Thyroid gland (tissue), 4 donors: ENCODE measurements at places on chromosomes 7 and 10.

DNA sequence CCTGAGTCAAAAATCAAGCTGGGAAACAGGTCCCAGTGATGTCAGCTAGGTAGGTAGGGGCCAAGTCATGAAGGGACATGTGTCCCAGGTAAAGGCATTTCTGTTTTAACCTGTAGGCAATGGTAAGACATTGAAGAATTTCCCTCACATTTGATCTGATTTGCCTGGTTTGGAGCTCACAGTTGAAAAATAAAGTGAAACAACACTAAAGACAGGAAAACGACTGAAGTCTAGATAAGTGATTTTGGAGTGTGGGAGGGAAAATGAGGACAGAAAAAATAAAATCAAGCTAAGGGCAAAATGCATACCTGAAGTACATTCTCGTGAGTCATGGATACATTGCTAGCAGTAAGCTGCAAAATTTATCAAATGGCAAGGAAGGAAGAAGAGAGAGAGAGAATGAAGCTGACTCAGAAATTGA lies 169.9 kb downstream of the SKIDA1 start:
- peaks cover 11% of the 10 kb centered on the region for H3K4me1 ChIP-seq
- H3K4me3 ChIP-seq = no peak overlapping the region
- no peak for DNase-seq
- no peak overlapping the region for H3K27ac ChIP-seq
- no peaks in the 10 kb centered on the region for H3K36me3 ChIP-seq
- H3K27me3 ChIP-seq = no peaks in the 10 kb centered on the region

DNA sequence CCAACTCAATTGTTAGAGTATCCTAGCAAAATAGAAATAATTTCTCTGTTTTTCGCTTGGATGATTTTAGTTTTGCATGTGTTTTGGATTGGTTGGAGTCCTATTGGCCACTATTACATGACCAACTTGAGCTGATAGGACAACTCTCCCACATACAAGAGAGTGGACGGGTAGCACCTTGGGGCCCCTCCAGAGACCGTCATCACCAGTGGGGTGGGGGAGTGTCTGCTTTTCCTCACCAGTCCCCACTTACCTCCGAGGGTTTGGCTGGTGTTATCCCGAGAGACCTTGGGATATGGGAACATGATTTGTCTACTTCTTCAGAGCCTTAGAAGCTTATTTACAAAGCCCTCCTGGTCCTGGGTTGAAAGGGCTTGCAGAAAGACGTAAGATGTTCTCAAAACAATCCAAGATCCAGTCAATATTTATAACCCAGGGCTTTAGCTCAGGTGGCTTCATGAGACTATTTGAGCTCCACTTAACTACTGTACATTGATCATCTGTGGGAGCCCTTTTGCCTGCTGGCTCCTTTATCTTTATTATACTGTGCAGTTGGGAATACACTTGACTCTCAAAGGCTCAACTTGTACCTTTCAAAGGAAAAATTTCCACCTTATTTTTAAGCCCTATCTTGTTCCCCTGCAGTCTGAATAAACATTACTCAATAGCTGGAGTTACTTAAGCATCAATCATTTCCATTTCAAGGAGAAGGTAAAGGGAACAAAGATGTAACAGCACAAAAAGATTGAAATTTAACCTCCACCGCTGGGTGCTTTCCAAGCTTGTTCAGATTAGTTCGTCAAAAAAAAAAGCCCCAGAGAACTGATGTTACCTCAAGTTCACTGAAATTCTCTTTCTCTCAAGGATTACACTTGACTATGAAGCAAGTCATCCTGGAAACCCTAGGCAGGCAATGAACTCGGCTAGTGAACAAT lies 119.7 kb downstream of the WDR11 start:
- H3K4me1 ChIP-seq = no peaks in the 10 kb centered on the region
- H3K4me3 ChIP-seq = no peak overlapping the region
- H3K36me3 ChIP-seq = no peaks in the 10 kb centered on the region

DNA sequence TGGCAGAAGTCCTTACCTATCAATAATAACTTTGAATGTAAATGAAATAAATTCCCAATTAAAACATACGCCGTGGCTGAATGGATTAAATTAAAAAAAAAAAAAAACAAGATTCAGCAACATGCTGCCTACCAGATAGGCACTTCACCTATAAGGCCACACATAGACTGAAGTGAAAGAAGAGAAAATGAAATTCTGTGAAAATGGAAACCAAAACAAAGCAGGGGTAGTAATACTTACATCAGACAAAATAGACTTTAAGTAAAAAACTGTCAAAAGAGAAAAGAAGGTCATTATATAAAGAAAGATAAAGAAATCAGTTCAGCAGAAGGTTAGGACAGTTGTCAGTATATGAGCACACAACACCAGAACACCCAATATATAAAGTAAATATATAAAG lies 55.3 kb downstream of the TCAF1 start:
- H3K27ac ChIP-seq = no peak overlapping the region
- no peak overlapping the region for H3K4me3 ChIP-seq
- no peaks in the 10 kb centered on the region for H3K27me3 ChIP-seq

GRCh38 chr7:56074371-56074791 lies 10.3 kb downstream of the SUMF2 start:
- no peaks in the 10 kb centered on the region for H3K36me3 ChIP-seq
- H3K4me1 ChIP-seq = peaks cover 8% of the 10 kb centered on the region
- DNase-seq = peak; percentile 97
- H3K4me3 ChIP-seq = no peak overlapping the region

DNA sequence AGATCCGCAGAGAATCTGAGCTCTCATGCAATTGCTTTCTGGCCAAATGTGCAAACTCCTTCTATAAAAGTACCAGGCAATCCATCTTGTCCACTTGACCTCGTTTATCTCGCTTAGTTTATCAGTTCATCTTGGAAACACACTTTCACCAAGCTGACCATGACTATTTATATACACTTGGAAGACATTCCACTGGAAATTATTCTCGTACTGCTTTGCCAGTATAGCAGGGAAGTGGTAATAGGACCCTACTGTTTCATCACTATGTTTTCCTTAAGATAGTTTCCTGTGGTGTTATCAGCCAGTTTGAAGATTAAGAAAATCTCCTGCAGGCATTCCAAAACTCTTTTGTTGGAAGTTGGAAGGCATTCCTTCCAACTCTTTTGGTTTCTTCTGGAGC lies 115.3 kb upstream of the FAM171A1 start:
- no peak overlapping the region for H3K4me3 ChIP-seq
- H3K4me1 ChIP-seq = peaks cover 3% of the 10 kb centered on the region
- no peaks in the 10 kb centered on the region for H3K36me3 ChIP-seq
- H3K27me3 ChIP-seq = no peaks in the 10 kb centered on the region
- DNase-seq = no peak
- H3K27ac ChIP-seq = no peak overlapping the region

DNA sequence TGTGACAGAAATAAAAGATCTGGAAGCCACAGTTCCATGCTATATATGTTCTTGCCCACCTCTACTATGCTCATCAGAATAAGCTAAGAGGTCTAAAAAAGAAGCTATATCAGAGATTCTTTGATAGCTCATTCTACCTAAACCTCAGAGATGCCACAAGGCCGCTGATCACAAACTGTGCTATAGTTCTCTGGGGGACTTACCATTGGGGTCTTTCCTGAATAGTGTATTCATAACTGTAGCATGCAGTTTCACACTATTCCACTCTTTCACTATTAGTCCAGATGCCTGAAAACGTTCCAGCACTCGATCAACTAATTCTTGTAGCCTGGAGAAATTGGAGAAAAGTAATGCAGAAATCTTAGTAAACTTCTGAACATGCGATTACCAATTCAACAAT lies 44.5 kb upstream of the SPOCK2 start:
- no peaks in the 10 kb centered on the region for H3K4me1 ChIP-seq
- no peak overlapping the region for H3K4me3 ChIP-seq
- H3K36me3 ChIP-seq = no peaks in the 10 kb centered on the region
- no peaks in the 10 kb centered on the region for H3K27me3 ChIP-seq
- DNase-seq = no peak

DNA sequence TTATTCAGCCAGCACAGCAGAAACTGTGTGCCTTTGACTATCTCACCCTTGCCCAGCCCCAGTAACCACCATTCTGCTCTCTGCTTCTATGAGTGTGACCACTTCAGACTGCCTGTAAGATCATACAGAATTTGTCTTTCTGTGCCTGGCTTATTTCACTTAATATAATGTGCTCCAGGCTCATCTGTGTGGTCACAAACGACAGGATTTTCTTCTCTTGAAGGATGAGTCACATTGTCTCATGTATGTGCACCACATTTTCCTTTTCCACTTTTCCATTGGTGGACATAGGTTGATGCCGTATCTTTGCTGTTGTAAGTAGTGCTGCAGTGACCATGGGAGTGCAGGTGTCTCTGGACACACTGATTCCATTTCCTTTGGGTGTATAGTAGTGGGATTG lies 122.5 kb upstream of the LANCL2 start:
- no peaks in the 10 kb centered on the region for H3K36me3 ChIP-seq
- no peak overlapping the region for H3K27ac ChIP-seq
- no peak overlapping the region for H3K4me3 ChIP-seq
- H3K27me3 ChIP-seq = no peaks in the 10 kb centered on the region
